Activated naive CD4-positive, alpha-beta T cell treated with anti-CD3 and anti-CD28 coated beads, Interleukin-2, amount 50 U/mL, for 16 hours (primary cell): ENCODE measurements at places on chromosomes 7 and 10.

- DNase-seq = no peak
These were observed 3.5 kb downstream of the VGF start for GRCh38 chr7:101161692-101162471.

- no peak for DNase-seq
These were observed 750.7 kb upstream of the SORCS1 start for GRCh38 chr10:107915215-107915610.

DNA sequence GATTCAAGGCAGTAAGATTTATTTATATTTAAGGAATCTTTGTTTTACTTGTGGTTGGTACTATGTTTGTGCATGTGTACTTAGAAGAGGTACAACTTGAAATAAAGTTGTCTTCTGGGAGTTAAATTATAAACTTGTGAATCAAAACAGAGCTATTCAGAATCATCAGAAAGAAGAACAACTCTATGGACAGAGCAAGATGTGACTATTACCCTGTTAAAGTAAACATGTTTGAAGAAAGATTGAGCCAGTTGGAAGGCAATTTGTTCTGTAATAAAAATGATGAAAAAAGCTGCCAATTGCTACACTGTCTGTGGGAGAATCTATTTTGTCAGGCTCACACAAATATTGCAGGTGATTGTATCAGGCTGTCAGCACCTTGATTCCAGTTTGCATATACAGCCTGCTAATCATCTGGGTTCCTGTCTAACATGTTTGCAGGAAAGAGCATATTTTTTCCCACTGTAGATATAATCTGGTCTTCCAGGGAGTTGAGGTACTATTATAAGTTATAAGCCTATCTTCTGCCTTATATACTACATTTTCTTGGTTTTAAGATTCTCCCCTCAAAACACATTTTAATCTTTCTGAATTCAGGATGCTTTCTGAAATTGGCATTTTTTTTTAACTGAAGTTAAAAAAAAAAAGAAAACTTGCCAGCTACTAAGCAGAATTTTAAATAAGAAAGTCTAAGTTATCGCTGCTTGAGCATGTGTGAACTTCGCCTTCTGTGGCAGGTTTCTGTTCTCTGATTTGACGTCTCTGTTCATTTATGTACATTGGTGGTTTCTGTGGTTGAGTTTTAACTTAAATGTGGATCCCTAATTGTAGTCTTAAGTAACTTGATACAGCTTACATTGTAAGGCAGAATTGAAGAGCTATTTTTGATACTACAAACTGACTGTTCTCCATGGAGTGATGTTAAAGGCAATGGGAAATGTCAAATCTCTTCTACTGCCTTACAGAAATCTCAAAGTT lies 46.0 kb downstream of the ZNRF2 start:
- no peak for DNase-seq

GRCh38 chr7:41125343-41125742 lies 577.5 kb downstream of the INHBA start:
- no peak for DNase-seq

DNA sequence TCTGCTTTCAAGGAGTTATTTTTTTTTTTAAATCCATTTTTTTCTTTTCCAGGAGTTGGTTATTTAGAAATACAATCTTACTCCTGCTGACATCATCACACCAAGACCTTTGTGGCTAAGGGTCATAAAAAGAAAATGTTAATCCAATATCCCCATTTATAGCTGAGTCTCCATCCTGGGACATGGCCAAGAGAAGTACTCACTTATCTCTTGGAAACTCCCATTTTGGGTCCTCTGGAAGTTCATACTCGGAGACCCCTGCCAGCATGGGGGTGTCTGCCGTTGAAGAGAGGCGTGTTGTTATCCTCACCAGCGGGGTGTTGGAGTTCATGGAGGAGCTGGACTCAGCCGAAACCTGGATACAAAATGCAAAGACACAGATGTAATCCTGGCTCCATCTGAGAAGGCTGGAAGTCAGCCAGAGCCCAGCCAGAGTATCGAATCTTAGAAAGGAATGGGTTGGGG lies 94.6 kb downstream of the FGFR2 start:
- no peak for DNase-seq

DNA sequence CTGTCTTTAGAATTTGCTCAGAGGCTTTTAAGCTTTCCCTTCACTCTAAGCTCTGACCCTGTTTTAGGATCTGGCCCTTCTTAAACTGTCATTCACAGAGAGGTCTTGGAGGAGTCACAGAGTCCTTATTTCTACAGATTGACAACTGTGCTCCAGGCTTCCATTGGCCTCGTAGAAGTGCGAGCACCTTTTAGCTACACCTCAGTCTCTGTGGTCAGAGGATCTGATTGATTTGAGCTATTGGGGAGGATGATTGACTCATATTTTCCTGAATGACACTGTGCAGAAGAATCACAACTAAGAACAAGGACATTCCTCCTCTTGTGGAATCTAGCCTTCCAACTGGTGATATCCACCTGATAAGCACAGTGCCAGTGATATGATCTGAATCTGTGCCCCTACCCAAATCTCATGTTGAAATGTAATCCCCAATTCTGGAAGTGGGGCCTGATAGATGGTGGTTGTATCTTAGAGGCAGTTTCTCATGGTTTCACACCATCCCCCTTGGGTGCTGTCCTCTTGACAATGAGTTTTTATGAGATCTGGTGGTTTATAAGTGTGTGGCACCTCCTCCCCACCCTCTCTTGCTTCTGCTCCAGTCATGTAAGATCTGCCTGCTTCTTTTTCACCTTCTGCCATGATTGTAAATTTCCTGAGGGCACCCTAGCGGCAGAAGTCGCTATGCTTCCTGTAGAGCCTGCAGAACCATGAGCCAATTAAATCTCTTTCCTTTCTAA lies 3.2 kb downstream of the CYP3A7 start:
- DNase-seq = no peak

DNA sequence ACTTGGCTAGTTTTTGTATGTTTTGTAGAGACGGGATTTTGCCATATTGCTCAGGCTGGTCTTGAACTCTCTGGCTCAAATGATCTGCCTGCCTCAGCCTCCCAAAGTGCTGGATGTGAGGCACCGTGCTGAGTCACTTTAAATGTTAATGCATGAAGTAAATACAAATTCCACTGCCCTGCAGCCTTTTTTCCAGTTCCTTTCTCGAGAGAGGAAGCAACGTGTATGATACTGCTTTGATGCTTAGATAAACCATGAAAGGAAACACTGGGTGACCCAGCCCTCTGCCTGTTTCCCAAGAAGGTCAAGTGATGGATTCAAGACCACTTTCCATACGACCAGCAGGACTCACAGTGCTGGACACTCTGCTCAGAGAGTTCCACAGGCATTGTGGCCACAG lies 11.3 kb upstream of the MRPS24 start:
- no peak for DNase-seq

DNA sequence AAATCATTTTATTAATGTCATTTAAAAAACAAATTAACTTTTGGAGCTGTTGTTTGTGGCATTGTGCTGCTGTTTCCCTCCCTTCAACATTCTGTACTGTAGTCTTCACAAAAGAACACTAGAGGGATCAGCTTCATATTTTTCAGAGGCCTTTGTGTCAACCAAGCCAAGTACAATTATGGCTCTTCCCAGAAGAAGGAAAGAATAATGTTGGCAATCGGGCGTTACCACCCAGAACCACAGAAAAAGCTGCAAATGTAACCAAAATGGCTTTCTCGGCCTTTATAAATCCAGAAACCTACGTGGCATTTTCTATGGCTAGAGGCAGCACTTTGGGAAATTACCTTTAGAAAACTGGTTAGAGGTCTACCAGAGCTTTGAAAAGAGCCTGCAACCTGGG lies 98.8 kb upstream of the COL1A2 start:
- no peak for DNase-seq

GRCh38 chr10:107269626-107270025 lies 105.1 kb upstream of the SORCS1 start:
- DNase-seq = no peak

GRCh38 chr10:129386415-129387257 lies 80.4 kb upstream of the MGMT start:
- DNase-seq = no peak
